Activated CD8-positive, alpha-beta memory T cell treated with anti-CD3 and anti-CD28 coated beads, Interleukin-2, amount 10 ng/mL, durations not matched to agents 7 days and 5 days (primary cell): ENCODE measurements at places on chromosomes 4 and X.

- H3K27ac ChIP-seq, result no peak overlapping the region
- H3K4me1 ChIP-seq, result no peaks in the 10 kb centered on the region
- DNase-seq, result no peak
- no peaks in the 10 kb centered on the region for H3K27me3 ChIP-seq
- no peak overlapping the region for H3K4me3 ChIP-seq
Observed at GRCh38 chr4:165668694-165669093, 204.3 kb upstream of the TLL1 start.

- peaks cover 34% of the 10 kb centered on the region for H3K4me1 ChIP-seq
- H3K27me3 ChIP-seq, result no peaks in the 10 kb centered on the region
- DNase-seq, result peak; percentile 69
Observed at GRCh38 chrX:153934762-153935325, at the start of gene NAA10. TSS of gene NAA10 (minus strand) at chrX:153935037. CDS start at chrX:153934904, 133 bp downstream.

DNA sequence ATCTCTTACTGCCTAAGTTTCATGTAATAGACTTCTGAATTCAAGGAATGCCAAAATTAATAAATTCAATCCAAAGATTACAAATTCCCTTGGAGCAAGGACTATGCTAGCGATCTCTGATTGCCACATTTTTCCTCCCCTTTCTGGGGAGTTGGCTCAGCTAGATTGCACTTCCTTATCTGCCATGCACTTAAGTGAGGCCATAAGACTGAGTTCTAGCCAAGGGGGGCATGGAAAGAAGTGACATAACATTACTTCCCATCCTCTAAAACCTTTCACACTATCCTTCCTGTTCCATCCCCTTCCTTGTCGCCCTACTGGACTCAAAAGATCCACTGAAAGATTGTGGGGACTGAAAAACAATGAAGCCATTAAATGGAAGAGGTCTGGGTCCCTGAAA lies 53.8 kb upstream of the TXK start:
- H3K36me3 ChIP-seq, result no peaks in the 10 kb centered on the region
- DNase-seq, result no peak
- no peaks in the 10 kb centered on the region for H3K27me3 ChIP-seq
- H3K4me3 ChIP-seq, result no peak overlapping the region

DNA sequence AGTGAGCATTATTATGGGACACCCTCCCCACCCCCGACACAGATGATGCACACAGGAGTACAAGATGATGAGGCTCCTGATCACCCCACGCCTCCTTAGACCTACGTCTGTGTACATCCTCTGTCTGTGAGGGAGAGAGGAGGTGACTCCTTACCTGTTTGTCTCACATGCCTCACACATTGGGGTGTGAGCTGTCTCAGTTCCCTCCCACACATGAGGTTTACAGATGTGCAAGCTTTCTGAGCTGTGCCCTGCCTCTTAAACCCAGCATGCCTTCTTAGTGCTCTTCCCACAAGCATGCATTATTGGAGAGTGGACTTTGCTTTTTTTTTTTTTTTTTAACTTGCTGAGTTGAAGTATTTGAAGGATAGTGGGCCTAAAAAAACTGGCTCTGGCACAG lies 76.7 kb downstream of the CLCN5 start:
- no peaks in the 10 kb centered on the region for H3K36me3 ChIP-seq
- no peak for DNase-seq
- no peak overlapping the region for H3K27ac ChIP-seq
- H3K4me1 ChIP-seq, result peaks cover 7% of the 10 kb centered on the region
- H3K27me3 ChIP-seq, result no peaks in the 10 kb centered on the region
- no peak overlapping the region for H3K4me3 ChIP-seq

- no peaks in the 10 kb centered on the region for H3K4me1 ChIP-seq
- no peak for DNase-seq
- H3K36me3 ChIP-seq, result peaks cover 5% of the 10 kb centered on the region
- no peaks in the 10 kb centered on the region for H3K27me3 ChIP-seq
Observed at GRCh38 chrX:55919367-55920221, 202.0 kb downstream of the RRAGB start.

DNA sequence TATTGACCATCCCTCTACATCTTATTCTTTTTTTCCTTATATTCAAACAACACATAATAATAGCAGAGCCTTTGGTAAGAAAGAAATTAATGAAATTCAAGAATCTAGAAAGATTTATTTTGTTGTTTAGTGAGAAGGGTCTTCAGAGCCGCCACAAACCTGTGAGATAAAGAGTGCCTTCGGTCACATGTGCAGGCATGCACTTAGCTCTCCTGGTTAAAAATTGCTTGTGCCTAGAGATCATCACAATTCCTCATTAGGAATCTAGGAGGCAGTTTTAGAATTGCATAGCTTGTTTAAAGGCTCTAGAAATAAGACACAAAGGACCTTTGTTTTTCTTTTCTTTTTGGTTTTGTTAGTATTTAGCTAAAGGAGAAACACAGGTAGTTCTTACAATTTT lies 1948.4 kb upstream of the IGFBP7 start:
- H3K4me1 ChIP-seq, result no peaks in the 10 kb centered on the region
- H3K36me3 ChIP-seq, result no peaks in the 10 kb centered on the region
- H3K27me3 ChIP-seq, result no peaks in the 10 kb centered on the region
- DNase-seq, result no peak
- H3K27ac ChIP-seq, result no peak overlapping the region

GRCh38 chr4:14151101-14151500 lies 523.6 kb upstream of the BOD1L1 start:
- no peak for DNase-seq
- H3K4me3 ChIP-seq, result no peak overlapping the region
- no peaks in the 10 kb centered on the region for H3K27me3 ChIP-seq
- no peaks in the 10 kb centered on the region for H3K4me1 ChIP-seq
- no peak overlapping the region for H3K27ac ChIP-seq
